H9 (cell line): ENCODE measurements at places on chromosomes 3 and 15. TPM values are rescaled to one million over a fixed set of nuclear protein-coding genes. Genes with fewer than 3 reads are reported as not detected.

- DNase-seq: no peak
- H3K27ac ChIP-seq: no peak overlapping the region
- H3K4me3 ChIP-seq: no peak overlapping the region
- H3K36me3 ChIP-seq: 0 out of 2 replicates have a peak, but pooled peaks cover 2% of the 10 kb centered on the region
Observed at GRCh38 chr3:101379658-101380376, 59.4 kb upstream of the IMPG2 start.

- no peak overlapping the region for H3K4me3 ChIP-seq
- no peak for DNase-seq
- no peaks in the 10 kb centered on the region for H3K4me1 ChIP-seq
- no peak overlapping the region for H3K27ac ChIP-seq
Observed at GRCh38 chr3:94036909-94037507, 8.6 kb upstream of the STX19 start.

GABRB3 gene
- 98.2 and 112 TPM in 2 replicates for total RNA-seq

BBX gene
- total RNA-seq: 34.4 and 34.8 TPM in 2 replicates

DNA sequence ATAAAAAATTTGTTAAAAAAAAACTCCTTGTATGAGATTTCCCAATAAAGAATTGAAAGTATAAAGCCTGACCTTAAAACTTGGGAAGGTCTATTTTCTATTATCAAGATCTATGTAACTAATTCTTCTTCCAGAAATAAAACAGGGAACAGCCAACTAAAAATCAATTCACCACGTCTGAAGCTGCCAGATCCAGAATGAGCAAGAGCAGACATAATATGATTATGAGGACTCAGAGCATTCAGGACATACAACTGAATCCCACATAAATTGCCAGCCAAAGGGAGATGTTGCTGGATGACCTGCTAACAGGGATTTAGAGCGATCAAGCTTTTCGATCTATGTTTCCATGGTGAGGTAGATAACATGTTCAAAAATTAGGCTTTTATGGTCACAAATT lies 1151.3 kb upstream of the CADM2 start:
- peaks cover 4% of the 10 kb centered on the region; the same call in 1 of the 2 replicates for H3K36me3 ChIP-seq
- no peak overlapping the region for H3K4me3 ChIP-seq
- no peak overlapping the region for H3K27ac ChIP-seq
- DNase-seq: no peak
- H3K27me3 ChIP-seq: no peaks in the 10 kb centered on the region

- DNase-seq: no peak
- H3K36me3 ChIP-seq: no peaks in the 10 kb centered on the region
- no peaks in the 10 kb centered on the region for H3K27me3 ChIP-seq
- no peak overlapping the region for H3K27ac ChIP-seq
Observed at GRCh38 chr3:174331095-174331800, 527.9 kb upstream of the NAALADL2 start.

CAPN7 gene
- total RNA-seq: 25.2 and 26.1 TPM in 2 replicates

HIGD2B gene
- total RNA-seq: not detected in 2 replicates

ADAMTSL3 gene
- total RNA-seq: 0.39 and 0.77 TPM in 2 replicates

DNA sequence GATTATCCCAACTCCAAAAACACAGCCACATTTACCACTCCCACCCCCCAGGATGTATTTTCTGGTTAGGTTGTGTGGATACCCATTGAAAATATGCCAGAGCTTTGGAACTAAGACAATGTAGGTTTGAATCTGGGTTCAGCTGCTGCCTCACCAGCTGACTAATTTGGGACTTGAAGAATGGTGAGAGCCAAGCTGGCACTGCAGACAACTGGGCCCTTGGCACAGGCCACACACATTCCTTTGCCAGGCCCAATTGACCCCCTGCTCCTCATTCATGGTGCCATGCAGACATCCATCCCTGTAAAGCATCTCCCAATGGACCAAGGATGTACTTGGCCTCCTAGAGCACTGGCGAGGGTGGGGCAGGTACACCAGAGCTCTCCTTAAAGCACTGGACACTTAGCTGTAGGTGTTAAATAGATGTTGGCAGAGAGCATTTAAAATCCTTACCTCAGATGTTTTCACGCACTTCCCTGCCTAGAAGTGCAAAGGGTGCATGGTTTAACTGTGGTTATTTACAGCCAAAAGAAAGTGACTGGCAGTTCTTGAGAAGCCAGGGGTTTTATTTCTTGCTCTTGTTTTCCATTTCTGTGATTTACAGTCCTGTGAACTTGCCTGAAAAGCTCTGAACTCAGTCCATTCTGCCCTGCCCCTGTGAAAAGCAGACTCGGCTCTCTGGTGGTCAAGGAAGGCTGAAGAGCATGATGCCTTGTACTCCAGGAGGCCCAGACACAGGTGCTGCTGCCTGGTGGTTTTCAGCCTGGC lies 138.5 kb downstream of the CLSTN2 start:
- DNase-seq: no peak
- no peaks in the 10 kb centered on the region for H3K27me3 ChIP-seq
- no peaks in the 10 kb centered on the region for H3K4me1 ChIP-seq
- no peak overlapping the region for H3K4me3 ChIP-seq
- H3K36me3 ChIP-seq: no peaks in the 10 kb centered on the region

- H3K4me1 ChIP-seq: no peaks in the 10 kb centered on the region
- H3K27ac ChIP-seq: no peak overlapping the region
- H3K36me3 ChIP-seq: no peaks in the 10 kb centered on the region
- DNase-seq: no peak
- no peaks in the 10 kb centered on the region for H3K27me3 ChIP-seq
Observed at GRCh38 chr3:99751649-99752048, 66.0 kb upstream of the CMSS1 start.

DNA sequence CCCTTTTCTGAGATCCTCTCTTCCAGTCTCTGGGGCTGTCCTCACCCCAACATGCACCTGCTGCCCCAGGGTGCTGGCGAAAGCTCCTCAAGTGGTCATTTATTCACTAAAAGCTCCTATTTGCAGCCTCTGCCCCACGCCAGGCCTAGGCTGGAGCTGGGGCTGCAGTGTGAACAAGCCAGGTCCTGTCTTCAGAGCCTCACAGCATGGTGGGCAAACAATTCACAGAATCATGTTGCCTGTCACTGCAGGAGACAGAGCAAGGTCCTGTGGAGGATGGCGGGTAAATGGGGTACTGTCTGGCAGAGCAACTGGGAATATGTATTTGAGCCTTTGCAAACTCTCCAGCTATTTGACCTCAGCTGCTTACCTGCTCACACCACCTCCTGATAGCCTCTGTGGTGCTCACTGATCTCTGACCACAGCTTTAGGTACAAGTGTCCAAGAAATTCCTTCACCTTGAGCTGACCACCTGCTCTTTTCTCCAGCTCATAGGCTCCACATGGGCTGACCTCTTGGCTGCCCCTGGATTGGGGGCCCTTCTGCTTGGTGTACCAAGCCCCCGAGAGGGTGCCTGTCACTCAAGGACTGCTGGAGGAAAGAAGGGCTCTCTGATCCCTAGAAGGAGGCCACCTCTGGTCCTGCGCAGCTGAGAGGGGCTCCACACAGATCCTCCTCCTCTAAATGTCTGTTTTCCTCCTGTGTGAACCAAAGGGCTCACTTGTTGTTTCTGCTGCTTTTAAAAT lies 35.6 kb downstream of the AMOTL2 start:
- H3K4me3 ChIP-seq: no peak overlapping the region
- no peaks in the 10 kb centered on the region; the same call in 2 of the 3 replicates for H3K36me3 ChIP-seq
- H3K27me3 ChIP-seq: no peaks in the 10 kb centered on the region
- no peak for DNase-seq
- H3K4me1 ChIP-seq: peaks cover 11% of the 10 kb centered on the region; the same call in 1 of the 2 replicates
- H3K27ac ChIP-seq: no peak overlapping the region

PLSCR2 gene
- total RNA-seq: not detected in 2 replicates

WDR93 gene
- total RNA-seq: not detected in 2 replicates

ECE2 gene
- not detected in 2 replicates for total RNA-seq

- H3K27ac ChIP-seq: no peak overlapping the region
- no peak for DNase-seq
- H3K27me3 ChIP-seq: no peaks in the 10 kb centered on the region
- no peaks in the 10 kb centered on the region for H3K36me3 ChIP-seq
Observed at GRCh38 chr15:98730860-98731711, 82.7 kb downstream of the IGF1R start.

CHDH gene
- total RNA-seq: 8.2 and 11.0 TPM in 2 replicates

GRCh38 chr3:116331380-116331779 lies 113.9 kb downstream of the LSAMP start:
- H3K4me3 ChIP-seq: no peak overlapping the region
- H3K36me3 ChIP-seq: no peaks in the 10 kb centered on the region
- no peak overlapping the region for H3K27ac ChIP-seq
- no peaks in the 10 kb centered on the region for H3K27me3 ChIP-seq
- no peak for DNase-seq

CLDN16 gene
- not detected in 2 replicates for total RNA-seq

DNA sequence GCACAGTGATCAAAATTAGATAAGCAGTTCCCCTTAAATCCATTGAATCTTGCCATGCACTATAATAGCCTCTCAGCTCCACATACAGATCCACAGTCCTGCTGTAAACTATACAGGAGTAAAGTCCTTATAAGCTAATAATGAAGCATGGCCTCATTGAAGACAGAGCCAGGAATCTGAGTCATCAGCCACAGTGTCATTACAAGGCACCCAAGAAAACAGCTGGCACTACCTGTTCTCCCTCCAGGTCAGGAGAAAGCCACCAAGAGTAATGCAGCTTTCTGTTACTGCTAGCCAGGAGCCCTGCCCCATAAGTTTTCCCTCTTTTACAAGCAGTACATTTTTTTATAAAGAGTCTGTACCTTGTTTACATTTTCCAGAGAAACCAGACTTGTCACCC lies 27.3 kb downstream of the WDR49 start:
- no peaks in the 10 kb centered on the region for H3K36me3 ChIP-seq
- no peak for DNase-seq
- no peaks in the 10 kb centered on the region for H3K4me1 ChIP-seq
- no peak overlapping the region for H3K4me3 ChIP-seq
- no peak overlapping the region for H3K27ac ChIP-seq

DNA sequence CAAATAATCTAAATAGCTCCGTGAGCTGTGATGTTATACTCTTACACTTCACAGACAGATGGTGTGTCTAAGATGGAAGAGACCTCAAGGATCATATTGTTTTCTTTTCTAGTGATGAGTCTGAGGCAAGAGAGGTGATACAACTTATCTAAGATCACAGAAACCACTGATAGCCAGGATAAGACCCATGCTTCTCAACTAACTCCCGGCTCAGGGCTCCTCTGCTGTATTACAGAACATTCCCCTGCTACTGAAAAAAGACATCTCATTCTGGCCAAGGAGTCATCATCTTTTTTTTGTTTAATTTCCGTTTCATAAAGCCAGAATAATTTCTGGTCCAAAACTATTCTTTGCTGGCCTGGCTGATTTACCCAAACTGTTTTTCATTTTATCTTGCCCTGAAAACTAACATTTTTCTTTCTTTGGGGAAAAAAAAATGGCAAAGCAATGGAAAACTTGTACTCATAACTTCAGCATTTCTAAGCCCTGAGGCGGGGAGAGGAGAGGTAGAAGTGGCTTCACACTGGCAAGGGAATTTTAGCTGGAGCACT lies 46.9 kb upstream of the GAP43 start:
- peaks cover 3% of the 10 kb centered on the region; the same call in 1 of the 2 replicates for H3K4me1 ChIP-seq
- no peak overlapping the region for H3K27ac ChIP-seq

- no peak for DNase-seq
- no peaks in the 10 kb centered on the region for H3K27me3 ChIP-seq
- H3K36me3 ChIP-seq: 0 out of 2 replicates have a peak, but pooled peaks cover 4% of the 10 kb centered on the region
- no peak overlapping the region for H3K4me3 ChIP-seq
- 0 out of 2 replicates have a peak, but pooled peaks cover 2% of the 10 kb centered on the region for H3K4me1 ChIP-seq
Observed at GRCh38 chr3:3632449-3632848, 166.8 kb upstream of the LRRN1 start.

DNA sequence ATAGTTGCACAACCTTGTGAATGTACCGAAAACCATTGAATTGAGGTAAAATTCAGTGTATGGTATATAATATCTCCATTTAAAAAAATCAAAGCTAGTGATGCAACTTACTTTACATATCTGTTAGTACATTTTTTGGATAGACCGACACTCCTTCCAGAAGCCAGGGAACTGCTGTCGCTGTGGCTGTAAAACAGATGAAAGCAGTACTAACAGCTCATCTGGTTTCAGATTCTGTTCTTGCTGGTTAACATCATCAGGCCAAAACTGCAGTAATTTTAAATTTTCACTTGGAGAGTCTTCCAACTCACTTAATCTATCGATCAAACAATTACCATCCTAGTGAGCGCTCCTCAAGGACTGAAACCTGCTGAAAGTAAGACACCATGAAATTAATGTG lies 145.1 kb downstream of the LRRC28 start:
- H3K4me3 ChIP-seq: no peak overlapping the region
- H3K36me3 ChIP-seq: no peaks in the 10 kb centered on the region
- no peak overlapping the region for H3K27ac ChIP-seq
- no peaks in the 10 kb centered on the region for H3K27me3 ChIP-seq

DNA sequence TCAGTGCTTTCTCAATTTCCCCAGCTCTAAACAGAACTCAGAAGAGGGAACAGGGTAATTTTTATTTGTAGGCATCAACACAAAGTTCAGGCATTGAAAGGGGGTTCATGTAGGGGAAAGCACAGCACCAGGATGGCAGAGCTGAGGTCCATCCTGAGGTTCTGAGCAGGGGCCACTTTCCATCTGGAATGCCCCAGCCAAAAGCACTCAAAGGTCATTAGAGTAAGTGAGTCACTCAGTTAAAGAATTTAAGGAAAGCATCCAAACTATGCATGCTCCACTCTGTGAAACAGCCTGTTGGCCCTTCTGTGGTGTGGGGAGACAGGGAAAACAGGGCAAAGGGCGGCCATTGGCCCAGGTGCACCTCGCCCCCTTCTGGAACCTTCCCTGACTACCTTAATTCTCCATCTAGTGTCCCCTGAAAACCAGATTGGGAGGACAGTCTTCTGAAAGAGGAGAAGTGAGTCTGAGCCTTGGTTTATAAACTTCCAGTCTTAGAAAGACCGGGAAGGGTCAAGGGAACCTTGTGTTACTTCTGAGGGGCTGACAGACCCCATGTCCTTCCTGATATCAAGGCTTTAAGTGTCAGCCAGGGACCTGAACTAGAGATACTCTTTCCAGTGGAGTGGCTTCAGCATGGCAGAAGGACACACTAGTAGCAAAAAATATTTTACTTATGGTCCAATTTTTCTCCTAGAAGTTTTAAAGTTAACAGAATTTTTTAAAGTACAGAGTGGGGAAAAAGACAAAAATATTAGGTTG lies 133.3 kb downstream of the MYLK start:
- peak; percentile 48 for DNase-seq
- peaks cover 5% of the 10 kb centered on the region; the same call in 1 of the 2 replicates for H3K36me3 ChIP-seq
- no peak overlapping the region for H3K4me3 ChIP-seq
- H3K4me1 ChIP-seq: peaks cover 3% of the 10 kb centered on the region; the same call in 1 of the 2 replicates

DNA sequence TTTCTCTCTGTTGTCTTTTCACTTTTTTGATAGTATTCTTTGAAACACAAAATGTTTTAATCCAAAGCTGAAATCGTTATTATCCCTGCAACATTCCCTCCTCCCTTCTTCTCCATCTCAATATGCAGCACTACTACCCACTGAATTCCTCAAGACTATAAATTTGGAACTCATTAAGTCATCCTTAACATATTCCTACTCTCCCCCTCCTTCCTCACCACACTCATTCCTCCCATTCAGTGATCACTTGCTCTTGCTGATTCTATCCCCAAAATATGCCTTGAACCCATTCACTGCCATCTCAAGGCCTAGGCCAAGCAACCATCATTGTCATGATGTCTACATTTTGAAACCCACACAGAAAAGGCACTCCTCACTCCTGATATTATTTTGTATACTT lies 2.4 kb upstream of the PIK3R4 start:
- no peaks in the 10 kb centered on the region for H3K27me3 ChIP-seq
- DNase-seq: no peak
- no peaks in the 10 kb centered on the region; the same call in 2 of the 3 replicates for H3K36me3 ChIP-seq
- no peaks in the 10 kb centered on the region for H3K4me1 ChIP-seq
- H3K27ac ChIP-seq: no peak overlapping the region

MORC1 gene
- total RNA-seq: not detected in 2 replicates
